ENCODE measurements at places on chromosomes 3 and 15. TPM values are rescaled to one million over a fixed set of nuclear protein-coding genes. Genes with fewer than 3 reads are reported as not detected.

GRCh38 chr15:85702321-85703101 lies 92.2 kb downstream of the KLHL25 start:
- no peak for DNase-seq

Gene GOLGA8B
- 30.0 TPM for total RNA-seq

DNA sequence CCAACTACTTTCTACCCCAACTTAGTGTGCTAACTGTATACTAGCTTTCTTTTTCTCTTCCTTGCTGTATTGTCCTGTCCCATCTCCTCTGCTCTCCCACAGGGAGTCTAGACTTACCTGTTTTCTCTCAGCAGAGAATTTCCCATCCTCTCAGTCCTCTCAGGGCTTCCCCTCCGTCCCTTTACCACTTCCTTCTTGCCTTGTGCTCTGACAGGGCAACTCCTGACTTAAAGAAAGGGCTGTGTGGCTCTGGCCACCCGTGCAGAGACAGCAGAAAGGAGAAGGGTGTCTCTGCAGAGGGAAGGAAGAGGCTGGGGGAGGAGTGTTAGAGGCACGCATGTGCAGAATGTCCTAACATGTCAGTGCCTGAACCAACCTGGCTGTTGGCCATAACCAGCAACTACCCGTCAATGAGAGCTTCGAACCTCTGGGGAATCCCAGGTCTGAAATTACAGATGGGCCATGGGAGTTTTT lies at the start of gene GCSAM:
GCSAM (minus strand) TSS at position 274 of the 474 bp plus-strand sequence; CDS start at position 146, 128 bp downstream.
- DNase-seq: no peak

DNA sequence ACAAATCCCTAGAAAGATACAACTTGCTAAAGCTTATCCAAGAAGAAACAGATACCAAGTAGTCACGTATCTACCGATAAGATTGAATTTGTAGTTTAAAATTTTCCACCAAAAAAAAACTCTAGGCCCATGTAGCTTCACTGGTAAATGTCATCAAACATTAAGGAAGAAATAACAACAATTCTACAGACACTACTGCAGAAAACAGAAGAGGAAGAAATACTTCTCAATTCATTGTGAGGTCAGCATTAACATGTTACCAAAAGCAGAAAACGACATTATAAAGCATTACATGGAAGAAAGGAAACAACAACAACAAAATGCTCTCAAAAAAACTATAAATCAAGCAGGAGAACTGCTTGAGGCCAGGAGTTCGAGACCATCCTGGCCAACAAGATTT lies 27.5 kb upstream of the TM4SF19 start:
- DNase-seq: no peak

- no peak for DNase-seq
Observed at GRCh38 chr3:186067360-186068242, 41.3 kb downstream of the ETV5 start.

Gene CCDC13
- total RNA-seq: not detected

DNA sequence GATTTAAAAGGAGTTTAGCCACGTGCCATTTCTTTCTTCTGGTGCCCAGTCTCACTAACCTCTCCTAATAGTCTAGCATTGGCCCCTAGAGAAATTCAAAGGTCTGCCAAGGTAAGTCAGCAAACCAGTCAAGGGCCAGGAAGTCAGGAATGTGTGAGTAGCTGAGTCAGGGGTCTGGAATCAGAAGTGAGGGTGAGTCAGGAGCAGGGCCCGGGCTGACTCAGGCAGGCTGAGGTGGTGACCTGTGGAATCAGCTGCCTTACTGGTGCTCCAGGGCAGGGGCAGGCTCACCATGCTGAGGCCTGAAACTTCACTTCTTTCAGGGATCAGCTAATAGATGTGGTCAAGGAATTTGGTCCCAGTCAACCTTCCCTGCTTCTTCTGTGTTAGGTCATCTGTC lies 105.8 kb upstream of the MYZAP start:
- no peak for DNase-seq

DNA sequence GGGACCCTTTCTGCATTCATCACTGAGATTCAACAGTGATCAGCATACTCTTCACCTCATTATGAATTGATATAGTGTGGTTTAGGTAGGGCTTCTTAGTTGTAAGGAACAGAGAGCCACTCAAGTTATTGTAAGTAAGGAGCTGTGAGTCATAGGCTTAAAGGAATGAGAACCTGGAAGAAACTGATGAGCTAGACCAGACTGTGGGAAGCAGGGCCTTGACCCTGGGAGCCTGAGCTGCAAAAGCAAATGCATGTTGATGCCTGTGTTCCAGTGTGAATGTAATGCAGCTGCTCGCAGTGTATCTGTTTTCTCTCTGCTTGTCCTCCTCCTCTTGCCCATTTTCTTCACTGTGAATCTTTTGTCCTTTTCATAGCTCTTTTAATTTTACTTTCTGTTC lies 13.6 kb downstream of the ZKSCAN7 start:
- no peak for DNase-seq

DNA sequence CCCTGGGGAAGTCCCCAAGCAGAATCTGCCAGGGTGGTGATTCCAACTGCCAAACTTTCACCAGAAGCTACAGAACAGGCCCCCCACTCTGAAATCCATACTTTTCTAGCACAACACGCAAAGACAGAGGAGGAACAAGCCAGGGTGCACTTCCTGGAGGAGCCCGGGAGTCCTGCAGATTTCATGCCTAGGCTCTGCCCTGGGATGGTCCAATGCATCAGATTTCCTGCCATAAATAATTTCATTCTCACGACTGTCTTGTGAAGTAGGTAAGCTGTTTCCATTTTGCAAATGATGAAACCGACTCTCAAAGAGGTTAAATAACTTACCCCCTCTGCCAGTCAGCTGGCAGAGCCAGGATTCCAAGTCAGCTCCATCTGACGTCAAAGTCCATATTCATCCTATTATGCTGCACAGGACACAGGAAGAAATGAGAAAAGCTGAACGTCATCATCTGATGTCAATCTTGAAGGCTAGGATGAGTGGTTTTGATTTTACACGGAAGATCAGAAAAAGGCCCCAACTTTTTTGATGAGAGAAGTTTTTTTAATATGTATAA lies 134.8 kb upstream of the IGF1R start:
- no peak for DNase-seq

GRCh38 chr3:108603691-108604090 lies 14.2 kb downstream of the DZIP3 start:
- DNase-seq: no peak

Gene IL5RA
- not detected for total RNA-seq

GRCh38 chr3:187263270-187263669 lies 28.3 kb downstream of the MASP1 start:
- no peak for DNase-seq

Gene ITIH4
- total RNA-seq: 0.78 TPM

DNA sequence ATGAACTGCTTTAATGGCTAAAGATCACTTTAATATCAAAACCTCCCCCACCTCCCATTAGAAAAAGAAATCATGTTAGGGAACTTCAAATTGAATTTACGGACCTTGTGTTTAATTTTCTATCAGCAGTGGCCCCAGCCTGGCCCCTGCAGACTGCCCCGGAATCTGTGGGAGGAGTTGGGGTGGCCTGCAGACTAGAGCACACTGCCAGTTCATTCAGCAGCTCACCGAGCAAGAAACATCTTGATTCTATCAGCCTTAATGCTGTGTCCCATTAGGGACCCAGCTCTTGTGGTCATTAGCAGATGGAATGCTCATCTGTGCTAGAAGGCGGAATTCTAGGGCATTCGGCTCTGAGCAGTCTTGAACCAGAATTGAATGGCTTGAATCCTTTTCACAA lies 54.2 kb downstream of the FLNB start:
- DNase-seq: no peak

DNA sequence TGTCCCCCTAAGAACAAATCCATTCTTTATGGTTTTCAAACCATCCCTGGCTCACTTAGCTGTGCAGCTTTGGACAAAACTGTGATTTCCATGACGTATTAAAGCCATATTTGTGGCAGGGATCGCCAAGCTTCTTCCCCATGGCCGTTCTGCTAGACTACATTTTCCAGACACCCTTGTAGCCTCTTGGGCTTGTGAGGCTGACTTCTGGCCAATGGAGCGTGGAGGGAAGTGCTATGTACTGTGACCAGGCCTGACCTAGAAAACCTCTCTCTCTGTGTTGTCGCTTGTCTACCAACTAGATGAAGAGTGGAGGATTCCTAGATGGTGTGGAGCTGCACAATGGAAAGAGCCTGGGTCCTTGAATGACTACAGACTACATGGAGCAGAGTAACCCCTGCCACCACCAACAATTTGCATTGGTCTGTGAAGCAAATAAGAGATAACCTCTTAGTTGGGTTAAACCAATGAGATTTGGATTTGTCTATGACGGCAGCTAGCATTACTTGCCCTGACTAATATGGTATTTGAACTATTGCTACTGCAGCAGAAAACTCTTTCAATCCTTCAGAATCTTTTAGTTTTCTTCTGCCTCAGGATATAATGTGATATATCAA lies 22.1 kb upstream of the MGLL start:
- DNase-seq: no peak

DNA sequence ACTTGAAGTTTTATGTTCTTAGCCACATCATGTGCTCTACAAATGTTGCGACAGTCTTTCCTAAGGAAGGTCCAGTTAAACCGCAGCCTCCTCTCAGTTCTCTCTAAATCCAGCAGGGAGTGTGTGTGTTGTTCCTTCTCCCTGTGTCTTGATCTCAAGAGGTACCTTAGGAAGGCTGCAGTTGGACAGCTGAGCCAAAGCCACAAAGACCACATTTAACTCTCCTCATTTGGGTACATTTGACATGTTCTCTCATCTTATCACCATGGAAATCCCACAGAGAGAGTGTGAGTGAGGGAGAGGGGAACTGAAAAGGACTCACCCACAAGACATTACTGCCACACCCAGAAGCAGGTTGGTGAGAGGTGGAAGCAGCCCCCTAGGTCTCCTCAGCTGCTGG lies 79.5 kb downstream of the CD200R1L start:
- DNase-seq: no peak

Gene ECT2
- total RNA-seq: 88.7 TPM

Gene GHRL
- 0.35 TPM for total RNA-seq

Gene CEMIP
- total RNA-seq: 0.60 TPM

DNA sequence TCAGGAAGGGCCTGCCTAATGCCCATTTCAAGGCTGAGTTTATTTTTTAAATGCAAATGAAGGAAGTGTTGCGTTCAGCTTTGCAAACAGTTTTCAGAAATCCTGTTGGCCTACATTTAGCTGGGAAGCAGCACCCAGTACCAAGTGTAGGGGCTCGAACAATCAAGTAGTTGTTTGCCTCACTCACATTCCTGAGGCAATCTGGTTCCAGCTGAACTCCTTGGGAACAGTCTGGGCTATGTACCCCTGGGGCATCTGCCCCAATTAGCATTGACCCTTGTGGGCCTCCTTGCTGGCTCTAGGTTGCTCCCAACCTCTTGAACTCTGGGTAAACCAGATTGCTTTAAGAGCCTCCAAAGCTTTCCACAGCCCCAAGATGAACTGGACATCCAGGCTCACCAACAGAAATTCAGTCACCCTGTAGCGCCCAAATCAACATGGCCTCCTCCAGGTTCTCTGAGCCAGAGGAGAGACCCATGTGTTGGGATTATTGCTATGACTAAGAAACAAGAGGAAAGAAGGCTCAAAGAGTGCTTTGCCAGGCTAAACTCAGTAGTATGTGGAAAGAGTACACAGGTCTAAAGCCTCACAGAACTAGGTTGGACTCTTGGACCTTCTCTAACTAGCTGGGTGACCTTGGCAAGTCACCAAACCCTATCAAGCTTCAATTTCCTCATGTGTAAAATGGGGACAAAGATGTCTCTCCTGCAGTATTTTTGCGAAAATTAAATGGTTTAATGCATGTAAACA lies 532.7 kb downstream of the SOX2 start:
- no peak for DNase-seq

Gene MESP1
- 0.15 TPM for total RNA-seq
